NCI-H1105 treated with DMSO at 0.1 percent for 48 hours (cell line): ENCODE measurements at places on chromosomes 5 and 9.

GRCh38 chr5:174303437-174304045 is 258.0 kb downstream of the NSG2 start:
- no peak for DNase-seq

- DNase-seq = no peak
Observed at GRCh38 chr9:16207161-16207560, 654.3 kb downstream of the CCDC171 start.

DNA sequence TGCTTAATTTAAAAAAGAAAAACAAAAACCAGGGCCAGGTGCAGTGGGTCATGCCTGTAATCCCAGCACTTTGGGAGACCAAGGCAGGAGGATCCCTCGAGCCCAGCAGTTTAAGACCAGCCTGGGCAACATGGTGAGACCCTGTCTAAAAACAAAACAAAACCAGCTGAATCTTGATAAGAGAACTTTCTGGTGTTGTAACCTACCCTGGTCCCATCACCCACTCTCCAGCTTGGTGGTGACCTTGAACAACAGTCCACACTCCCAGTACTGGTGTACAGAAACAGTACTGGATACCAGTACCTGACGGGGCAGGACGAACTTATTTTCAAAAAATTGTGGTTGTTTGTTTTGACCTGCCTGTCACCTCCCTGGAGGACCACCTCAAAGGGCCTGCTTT is 30.9 kb downstream of the CLTA start:
- DNase-seq = no peak

DNA sequence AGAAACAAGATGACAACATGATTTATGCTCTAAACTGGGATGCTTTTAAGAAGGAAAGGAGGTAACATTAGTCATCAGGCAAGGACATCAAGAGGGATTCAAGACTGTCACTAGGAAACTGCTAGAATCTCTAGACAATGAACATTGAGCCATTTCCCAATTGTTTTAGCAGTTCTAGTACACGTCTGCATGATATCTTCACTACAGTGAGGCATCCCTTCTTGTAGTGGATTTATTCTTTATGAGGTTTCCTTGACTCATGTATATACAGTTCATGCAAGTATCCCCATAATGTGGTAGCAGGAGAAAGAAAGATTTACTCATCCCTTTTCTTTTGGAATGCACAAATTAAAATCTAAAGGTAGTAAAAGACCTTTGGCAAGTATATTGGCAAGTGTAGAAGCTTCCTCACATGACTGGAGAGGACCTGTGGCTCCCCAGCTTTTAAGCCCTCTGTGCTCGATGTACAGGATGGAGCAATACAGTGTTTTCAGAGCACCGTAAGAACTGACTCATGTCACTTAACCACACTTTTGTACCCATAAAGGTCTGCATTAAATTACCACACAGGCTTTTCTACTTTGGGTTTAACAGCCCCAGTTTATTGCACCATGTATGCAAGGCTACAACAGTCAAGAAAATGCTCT is 335.9 kb downstream of the SEMA5A start:
- DNase-seq = no peak

DNA sequence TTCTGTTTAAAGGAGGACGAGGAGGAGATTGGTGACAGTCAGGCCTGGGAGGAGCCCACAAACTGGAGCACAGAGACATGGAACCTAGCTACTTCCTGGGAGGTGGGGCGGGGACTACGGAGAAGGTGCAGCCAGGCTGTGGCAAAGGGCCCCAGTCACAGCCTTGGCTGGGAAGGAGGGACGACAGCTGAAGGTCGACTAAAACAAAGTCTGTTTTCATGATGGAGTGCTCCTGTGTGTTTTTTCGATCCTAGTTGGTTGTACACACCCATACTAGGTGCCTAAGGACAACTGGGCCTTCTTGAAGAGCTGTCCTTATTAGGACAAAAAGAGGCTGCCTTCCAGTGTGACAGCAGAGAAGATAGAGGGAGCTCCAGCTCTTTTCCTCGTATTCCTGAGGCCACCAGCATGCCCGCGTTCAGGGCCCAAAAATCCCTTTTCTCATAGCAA is 2.9 kb downstream of the CCDC107 start:
- DNase-seq = no peak
